CD4-positive, alpha-beta T cell treated with Interleukin-12 subunit alpha and Interleukin-12 subunit beta, for 1 hour (primary cell): ENCODE measurements at places on chromosomes 16 and 17.

DNA sequence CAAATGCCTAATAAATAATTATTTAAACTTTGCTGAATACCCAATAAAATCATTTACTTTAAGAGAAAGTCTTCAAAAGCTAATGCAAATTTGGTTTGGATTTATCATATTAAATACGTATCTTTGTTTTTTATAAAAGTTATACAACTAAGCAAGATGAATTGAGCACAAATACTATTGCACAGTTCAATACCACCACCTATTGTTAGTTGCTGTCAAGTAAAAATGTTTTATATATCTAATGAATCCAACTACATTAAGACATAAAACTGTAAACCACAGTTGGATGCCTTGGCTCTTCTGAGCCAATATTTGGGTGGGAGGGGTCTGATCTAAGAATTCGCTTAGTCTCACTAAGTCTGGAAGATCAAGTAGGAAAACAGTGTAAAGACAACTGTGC is 7.7 kb downstream of the FBXL20 start:
- no peak for DNase-seq

- no peak for DNase-seq
Measured at GRCh38 chr17:31926100-31926729, 10.6 kb upstream of the SUZ12 start.

GRCh38 chr16:51359141-51359955 is 208.3 kb upstream of the SALL1 start:
- DNase-seq, result no peak

- DNase-seq, result no peak
Measured at GRCh38 chr16:54359081-54359480, 72.5 kb upstream of the IRX3 start.

GRCh38 chr17:66584927-66585326 is 250.0 kb upstream of the CACNG5 start:
- no peak for DNase-seq

GRCh38 chr17:17066021-17066420 is 23.8 kb downstream of the MPRIP start:
- no peak for DNase-seq

DNA sequence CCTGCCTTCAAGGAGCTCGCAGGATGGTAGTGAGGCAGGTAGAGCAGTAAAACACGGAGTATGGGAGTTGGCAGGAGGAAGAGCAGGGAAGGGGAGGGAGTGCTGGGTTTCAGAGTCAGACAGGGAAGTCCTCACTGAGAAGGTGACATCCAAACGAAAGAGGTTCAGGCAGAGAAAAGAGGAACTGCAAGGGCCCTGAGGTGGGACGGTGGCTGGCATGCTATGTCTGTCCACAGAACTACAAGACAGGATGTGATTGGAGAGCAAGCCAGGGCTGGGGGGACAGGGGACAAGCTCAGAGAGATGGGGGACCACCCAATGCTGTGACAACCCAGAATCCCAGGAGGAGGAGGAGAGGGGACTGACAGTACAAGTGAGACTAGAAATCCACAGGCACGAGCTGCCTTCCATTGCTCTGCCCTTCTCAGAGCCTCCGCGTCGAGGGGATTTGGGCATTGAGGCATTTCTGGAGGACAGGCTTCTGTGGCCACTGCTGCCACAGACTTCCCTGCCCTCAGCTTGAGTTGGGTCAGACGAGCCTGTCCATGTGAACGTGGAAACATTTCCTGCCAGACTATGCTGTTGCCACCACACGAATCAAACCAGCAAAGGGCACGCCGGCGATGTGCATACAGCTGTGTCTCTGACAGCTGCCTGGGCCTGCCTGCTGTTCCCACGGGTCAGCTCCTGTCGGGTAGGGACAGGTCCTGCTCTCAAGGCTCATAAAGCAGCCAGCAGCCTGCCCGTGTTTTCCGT is 100.1 kb downstream of the RAB11FIP4 start:
- DNase-seq, result no peak

- no peak for DNase-seq
Measured at GRCh38 chr17:514584-514983, 162.0 kb upstream of the RPH3AL start.
